ENCODE measurements at places on chromosomes 5 and 9.

GRCh38 chr5:165783024-165783423 is 2277.6 kb downstream of the MAT2B start:
- no peak for DNase-seq

- DNase-seq: no peak
Observed at GRCh38 chr5:54302267-54302687, 8.1 kb downstream of the ARL15 start.

- DNase-seq: no peak
Observed at GRCh38 chr5:177426566-177427210, at the start of gene GRK6. Gene GRK6 (plus strand): TSS chr5:177426676. CDS start chr5:177426846, 170 bp downstream.

GRCh38 chr5:82813861-82814260 is 263.3 kb downstream of the TMEM167A start:
- DNase-seq: no peak

DNA sequence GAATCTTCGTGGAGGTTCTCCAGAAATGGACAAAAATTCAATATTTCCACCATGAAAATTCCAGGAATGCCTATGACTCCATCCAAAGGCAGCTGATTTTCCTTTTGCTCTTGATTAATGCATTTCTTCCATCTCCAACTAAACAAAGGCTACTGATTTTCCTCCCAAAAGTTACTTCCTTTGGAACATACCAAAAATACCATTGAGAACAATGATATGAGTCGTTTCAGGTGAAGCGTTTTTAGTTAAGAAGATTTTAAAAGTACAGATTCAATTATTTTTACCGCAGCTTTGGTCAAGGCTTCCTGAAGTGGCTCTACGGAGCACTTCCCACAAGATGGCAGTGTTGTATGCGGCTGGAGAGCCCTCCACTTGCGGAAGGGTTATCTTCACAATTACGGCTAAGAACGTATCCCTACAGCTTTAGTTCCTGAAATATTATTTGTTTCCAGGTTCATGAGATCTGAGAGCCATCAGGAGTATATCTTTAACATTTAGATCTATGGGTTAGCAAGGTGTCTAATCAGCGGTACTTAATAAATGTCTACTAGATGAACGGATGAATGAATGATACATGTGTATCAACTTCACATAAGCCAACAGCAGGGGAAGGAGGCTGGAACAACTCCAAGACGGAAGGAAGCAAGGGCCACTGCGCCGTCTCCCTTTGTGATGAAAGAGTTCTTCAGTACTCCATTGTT is 35.9 kb upstream of the ARSB start:
- DNase-seq: no peak

DNA sequence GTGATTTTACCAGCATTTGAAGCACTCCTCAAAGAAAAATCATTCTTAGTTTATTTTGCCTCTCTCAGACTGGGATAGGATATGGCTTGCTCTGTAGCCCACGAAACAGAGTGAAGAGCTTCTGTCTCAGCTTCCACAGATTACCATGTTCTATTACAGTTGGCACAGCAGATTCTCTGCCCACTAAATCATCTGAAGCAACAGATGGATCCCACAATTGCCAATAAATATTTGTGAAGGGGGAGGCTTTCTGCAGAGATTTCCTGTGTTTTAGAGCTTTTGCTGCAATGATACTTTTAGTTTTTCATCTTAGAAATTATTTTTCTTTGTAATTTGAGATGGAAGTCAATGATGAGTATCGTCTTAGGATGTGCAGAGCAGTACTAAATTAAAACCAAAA is 12.3 kb upstream of the MAP3K1 start:
- no peak for DNase-seq

DNA sequence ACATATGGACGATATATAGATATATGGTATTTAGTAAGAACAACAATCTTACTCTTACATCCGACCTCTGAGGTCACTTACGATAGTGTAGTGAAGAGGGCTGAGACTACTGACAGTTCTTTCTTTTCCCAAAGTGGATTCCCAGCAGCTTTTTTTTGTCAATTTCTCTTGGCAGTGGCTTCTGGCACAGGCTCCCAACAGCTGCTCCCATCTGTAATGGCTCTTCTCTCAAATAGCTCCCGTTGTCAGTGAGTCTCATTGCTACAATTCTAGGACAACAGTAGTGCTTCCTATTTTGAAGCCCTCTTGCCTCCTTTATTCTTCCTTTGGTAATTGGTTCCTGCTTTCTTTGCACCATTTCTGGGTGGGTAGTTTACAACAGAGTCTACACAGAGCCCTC is 68.4 kb downstream of the SLC25A46 start:
- no peak for DNase-seq

DNA sequence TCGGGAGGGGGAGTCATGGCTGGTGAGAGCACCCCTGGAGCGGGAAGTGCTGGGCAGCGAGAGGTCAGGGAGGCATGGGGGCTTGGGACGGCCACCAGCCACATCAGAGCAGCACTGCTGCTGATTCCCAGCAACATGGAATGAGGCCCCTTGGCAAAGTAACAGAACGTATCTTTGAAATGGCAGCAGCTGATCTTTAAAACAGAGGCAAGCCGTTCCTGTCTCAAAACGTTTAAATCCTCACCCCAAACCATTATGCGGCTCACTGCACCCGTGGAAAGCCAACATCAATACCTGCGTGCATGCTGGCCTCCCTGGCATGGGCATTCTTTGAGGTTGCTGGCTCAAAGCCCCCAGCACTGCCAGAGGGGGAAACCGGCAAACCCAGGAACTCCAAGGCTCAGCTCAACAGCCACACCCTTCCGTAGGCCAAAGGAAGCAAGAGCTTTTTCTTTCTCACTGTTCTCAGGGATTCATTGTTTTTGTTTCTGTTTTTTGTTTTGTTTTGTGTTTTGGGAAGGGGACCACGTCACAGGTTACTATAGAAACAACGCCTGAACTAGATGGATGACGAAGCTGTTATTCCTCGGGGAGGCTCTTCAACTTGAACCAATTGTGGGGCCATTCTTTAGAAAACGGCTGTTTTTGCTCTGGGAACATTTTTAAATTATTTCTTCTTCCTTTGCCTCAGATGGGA is 28.1 kb upstream of the OBP2B start:
- no peak for DNase-seq

DNA sequence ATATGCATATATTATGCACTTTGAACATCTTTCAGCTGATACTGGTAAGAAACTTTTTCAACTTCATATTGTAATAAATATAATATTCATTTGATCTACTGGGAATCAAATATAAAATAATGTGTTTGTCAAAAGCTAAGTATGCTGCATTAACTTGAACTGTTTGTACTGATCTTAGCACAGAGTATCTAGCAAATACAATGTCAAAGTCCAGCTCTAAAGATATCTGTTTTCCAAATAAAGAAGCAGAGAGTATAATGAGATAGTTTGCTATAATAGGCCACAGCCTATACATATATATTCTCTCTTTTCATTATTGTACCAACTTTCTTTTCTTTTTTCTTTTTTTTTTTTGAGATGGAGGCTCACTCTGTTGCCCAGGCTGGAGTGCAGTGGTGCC is 417.0 kb downstream of the TMEM161B start:
- DNase-seq: no peak

DNA sequence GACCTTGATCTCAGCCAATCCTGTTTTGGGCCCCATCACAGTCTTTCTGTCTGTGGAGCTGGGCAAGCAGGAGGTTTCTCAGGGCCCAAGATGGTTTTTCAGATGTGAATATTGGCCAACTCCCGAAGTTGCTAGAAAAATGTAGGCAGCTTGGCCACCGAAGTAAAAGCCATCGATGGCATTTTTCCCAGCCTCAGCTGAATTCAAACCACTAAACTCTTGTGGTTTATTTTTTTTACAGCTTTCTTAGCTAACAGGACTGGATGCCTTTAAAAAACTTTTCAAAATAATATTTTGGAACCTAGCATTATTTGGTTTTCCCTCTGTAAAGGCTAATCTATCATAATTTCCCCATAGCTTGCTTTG is 102.5 kb upstream of the ERCC6L2 start:
- DNase-seq: no peak

GRCh38 chr5:83589786-83590185 is 118.2 kb downstream of the VCAN start:
- no peak for DNase-seq

DNA sequence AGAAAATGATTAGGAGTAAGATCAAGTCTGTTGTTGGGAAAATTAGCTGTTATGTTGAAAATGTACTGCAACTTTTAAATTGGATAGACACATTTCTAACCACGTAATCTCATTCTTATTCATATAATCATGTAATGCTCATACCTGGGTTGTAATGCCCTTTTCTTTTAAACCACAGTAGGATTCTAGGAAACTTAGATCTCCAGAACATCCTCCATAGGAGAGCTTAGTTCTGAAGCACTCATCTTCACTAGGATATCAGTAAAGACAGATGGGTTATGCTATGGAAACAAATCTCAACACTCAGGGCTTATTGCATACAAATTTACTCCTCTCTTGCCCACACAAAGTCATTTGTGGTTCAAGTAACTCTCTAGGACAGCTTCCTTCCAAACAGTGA is 34.8 kb upstream of the ANXA1 start:
- DNase-seq: no peak

DNA sequence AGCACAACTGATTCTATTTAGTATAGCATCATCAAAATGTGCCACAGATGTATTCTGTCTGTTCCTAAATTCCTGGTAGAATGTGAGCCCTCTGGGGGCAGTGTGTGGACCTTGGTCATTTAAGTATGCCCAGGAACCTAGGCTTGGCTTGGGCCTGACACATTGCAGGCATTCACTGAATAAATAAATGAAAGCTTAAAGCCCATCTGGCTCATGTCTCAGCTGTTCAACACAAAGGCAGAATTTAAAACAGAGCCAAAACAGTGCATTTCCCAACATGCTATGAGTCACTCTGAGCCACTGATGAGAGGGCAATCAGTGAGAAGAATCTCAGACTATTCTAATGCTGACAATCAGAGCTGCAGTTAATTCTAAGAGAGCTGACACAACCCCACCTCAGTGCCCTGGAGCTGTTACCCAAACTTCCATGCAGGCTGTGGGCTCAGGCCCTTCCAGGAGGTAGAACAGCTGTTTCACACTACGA is 8.1 kb downstream of the FAM193B start:
- DNase-seq: no peak

DNA sequence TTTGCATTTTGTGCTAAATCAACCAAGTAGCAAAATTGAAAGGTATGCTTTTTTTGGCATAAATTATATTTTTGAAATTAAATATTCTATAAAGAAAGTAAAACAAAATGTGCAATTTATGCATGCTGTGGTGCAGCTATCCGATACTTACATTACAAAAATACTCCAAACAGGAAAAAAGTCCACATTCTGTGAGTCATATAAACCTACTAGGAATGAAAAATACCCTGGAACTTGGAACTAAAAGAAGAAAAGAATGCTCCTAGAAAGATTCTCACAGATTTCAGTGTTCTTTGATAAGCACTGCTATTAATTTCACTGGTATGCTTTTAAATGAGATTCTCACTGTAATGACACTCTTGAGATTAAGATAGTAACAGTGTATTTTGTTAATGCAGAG is 92.6 kb downstream of the OSMR start:
- DNase-seq: no peak

DNA sequence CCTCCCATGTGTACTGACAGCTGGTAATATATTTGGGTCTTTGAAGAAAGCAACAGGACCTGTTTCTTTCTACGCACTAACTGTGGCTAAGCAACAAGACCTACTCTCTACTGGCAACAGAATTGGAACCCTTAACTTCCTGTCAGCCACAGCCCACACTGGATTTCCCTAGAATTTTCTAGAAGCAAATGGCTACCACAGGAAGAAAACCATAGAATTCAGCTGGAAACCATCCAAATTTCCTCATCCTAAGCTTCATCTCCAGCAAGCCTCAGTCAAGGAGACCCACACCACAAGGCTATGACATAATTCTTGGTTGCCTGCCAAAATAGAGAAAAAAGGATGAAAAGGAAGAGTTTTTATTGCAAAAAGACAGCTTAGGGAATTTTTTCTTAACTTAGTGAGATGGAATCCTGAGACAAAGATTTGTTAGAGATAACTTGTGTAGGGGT is 171.8 kb upstream of the TNC start:
- no peak for DNase-seq

GRCh38 chr5:170614065-170614490 is 110.3 kb downstream of the KCNIP1 start:
- no peak for DNase-seq

GRCh38 chr9:14221558-14221957 is 92.4 kb downstream of the NFIB start:
- DNase-seq: no peak

DNA sequence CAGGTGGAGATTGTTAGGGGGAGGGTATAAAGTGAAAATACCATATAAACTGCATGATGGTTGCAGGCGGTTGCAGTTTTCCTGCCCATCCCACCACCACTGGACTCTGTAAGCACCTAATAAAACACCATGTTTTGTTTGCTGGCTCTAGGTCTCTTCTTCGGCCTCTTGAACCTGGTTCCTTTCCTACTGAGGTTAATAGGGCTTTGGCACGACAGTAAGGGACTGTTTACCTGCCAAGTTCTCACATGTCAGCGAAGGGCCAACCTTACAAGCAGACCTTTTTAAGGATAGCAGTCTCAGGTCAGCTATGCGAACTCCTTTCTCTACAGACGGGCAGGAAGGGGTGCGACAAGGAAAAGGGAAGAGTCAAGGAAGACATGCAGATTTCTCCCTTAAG is 3.4 kb upstream of the RFESD start:
- no peak for DNase-seq

- DNase-seq: no peak
Observed at GRCh38 chr9:121376214-121376830, 6.3 kb upstream of the STOM start.

DNA sequence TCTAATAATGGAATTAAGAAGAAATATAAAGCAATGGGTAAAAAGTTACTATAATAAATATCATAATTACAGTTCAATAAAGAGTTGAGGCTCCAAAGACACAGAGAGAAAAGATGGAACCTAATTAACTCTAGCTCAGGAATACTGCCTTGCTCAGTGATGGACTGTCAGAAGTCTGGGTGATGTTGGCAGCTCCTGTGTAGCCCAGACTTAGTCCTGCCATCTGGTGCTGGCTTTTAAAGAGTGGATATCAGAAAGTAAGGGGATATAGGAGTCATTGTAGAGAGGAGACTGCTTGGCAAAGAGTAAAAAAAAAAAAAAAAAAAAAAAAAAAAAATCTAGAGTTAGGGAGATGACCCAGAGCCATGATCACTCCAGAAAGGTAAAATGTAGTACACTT is 551.9 kb upstream of the DMAC1 start:
- DNase-seq: no peak

- no peak for DNase-seq
Observed at GRCh38 chr5:10391130-10391529, 37.6 kb downstream of the MARCHF6 start.

All from central memory CD8-positive, alpha-beta T cell (primary cell).